ENCODE measurements at places on chromosomes 6 and 20. TPM values are rescaled to one million over a fixed set of nuclear protein-coding genes. Genes with fewer than 3 reads are reported as not detected.

GRCh38 chr6:41785254-41785653, 2.2 kb upstream of the TOMM6 start:
- no peak for DNase-seq

DNA sequence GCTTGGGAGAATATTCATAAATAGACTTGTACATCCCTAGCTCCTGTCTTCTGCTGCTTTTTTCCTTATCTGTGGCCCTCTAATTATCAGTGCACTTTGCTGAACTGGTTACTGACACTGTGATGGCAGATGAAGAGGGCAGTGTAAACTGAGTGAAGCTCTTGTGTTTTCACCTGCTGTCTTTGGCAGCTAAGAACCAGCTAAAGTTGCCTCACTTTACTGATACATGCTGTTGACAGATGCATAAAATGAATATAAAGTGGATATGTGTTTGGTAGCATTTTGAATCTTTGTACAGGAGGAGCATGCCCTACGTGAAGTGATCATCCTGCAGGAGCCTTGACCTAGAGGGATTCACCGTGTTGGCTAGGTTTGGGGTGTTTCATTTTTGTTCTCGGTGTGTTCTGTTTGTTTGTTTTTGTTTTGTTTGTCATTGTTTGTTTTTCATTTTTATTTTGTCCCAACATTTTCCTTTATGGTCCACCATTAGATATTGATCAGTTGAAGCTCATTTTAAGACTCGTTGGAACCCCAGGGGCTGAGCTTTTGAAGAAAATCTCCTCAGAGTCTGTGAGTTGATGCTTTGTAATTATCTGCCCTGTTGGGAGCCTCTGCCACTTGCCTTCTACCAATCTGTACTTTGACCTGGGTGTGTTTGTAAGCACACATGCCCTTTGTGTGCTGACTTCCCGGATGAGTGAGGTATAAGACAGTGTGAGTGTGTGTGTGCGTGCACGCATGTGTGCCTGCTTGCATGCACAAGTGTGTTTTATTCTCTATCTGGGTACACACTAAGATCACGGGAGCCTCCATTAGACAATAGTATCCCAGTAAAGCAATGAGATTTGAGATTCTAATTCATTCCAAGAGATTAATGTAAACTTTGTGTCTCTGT, 34.6 kb upstream of the MAPK13 start:
- DNase-seq, result no peak

DNA sequence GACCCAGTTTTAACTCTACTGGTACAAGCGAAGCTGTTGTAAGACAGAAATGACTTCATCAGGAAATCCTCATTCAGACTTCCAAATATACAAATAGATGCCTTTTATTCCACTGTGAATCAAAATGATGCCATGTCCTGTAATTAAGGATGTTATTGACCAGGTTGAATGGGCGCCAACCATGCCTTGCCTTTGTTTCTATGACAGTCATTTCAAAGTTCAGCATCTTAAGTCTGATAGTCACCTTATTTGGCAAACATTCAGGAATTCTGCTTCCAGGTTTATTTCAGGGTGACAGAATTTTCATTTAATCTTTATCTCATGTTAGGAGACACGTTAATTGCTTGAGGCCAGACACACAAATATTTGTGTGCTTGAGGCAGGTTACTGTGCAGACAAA, 592.8 kb upstream of the JAG1 start:
- peak; percentile 48 for DNase-seq

GRCh38 chr6:101013612-101014195, 132.6 kb upstream of the ASCC3 start:
- DNase-seq, result no peak

GRCh38 chr6:119614138-119614537, 264.6 kb upstream of the MAN1A1 start:
- DNase-seq, result no peak

GRCh38 chr20:16410626-16411025, 162.6 kb downstream of the KIF16B start:
- no peak for DNase-seq

- no peak for DNase-seq
Measured at GRCh38 chr6:39151211-39151610, 36.2 kb upstream of the SAYSD1 start.

DNA sequence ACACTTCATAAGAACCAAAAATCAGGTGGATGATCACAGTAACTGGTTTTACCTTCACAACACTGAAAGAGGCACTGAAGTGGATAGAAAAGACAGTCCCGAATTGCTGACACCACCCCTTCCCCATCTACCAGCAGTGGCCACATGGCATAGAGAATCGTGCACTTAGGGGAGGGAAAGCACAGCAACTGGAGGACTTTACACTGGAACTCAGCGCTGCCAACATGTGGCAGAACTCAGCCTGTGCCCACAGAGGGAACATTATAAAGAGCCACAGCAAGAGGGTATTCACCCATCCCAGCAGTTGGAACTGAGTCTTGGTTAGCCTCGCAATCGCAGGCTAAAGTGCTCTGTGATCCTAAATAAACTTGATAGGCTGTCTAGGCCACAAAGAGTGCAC, 6.5 kb upstream of the KIAA1586 start:
- DNase-seq, result no peak

DNA sequence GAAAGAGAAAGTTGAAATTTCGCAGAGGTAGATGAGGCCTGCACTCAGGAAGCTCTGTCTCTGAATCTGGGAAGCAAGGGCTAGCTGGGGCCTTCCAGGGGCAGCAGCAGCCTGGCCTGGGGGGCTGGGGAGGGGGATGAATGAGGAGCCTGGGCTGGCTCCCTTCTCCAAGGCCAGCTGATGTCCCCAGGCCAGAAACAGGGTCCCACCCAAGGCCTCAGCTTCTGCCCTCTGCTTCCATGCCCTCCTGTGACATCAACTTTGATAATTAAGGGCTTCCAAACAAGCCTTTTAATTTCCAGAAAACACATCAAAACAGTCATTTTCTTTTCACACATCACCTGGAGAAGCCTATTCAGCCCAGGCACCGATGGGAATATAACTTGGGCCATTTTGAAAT, 15.4 kb downstream of the TFAP2A start:
- no peak for DNase-seq

GRCh38 chr6:161674930-161675682, 401.2 kb upstream of the AGPAT4 start:
- DNase-seq, result no peak

DNA sequence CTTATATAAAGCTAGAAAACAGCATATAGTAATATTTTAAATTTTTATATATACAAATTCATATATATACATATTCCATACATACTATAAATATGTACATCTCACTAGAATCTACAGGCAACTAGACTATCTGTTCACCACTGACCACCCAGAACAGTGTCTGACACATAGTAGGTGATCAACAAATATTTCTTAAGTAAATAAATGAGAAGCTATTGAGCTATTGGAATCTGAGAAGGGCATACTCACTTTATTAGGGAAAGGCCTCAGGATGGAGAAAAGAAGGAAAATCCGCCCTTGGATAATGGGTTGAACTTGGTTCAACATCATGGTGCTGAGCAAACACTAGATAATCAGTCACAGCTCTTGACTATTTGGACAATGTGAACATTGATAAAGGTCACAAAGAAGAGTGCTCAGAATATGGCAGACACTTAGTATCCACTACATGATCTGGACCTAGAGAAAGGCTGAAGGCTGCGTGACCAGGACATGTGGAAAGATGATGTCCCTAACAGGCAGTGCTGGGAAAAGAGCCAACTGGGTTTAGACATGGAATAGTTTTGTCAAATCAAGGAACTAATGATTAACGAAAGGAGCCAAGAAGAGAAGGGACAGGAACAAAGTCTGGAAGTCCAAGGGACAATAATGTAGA, 186.1 kb downstream of the TASP1 start:
- DNase-seq, result no peak

- DNase-seq, result no peak
Measured at GRCh38 chr6:165571721-165572132, 91.3 kb downstream of the PDE10A start.

DNA sequence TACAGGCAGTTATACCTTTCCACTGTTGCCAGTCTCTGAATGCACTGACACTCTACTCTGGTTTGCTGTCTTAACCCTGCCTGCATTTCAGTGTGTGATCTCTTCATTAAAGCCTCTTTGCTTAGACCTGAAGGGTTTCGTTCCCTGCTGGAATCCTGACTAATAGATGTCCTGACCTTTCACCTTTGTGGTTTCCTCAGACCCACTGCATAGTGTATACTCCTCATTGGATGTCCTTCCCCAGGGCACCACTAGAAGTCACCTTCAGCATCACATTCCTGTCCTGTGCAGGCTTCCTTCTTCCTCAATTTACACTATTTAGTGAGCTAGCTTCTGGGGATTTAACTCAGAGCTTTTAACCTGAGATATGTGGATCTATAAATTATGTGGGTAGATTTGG, 120.6 kb downstream of the RCAN2 start:
- no peak for DNase-seq

GRCh38 chr6:43728586-43728985, 41.0 kb upstream of the MRPS18A start:
- no peak for DNase-seq

GRCh38 chr6:12585497-12585958, 131.0 kb upstream of the PHACTR1 start:
- DNase-seq, result peak; percentile 68

DNA sequence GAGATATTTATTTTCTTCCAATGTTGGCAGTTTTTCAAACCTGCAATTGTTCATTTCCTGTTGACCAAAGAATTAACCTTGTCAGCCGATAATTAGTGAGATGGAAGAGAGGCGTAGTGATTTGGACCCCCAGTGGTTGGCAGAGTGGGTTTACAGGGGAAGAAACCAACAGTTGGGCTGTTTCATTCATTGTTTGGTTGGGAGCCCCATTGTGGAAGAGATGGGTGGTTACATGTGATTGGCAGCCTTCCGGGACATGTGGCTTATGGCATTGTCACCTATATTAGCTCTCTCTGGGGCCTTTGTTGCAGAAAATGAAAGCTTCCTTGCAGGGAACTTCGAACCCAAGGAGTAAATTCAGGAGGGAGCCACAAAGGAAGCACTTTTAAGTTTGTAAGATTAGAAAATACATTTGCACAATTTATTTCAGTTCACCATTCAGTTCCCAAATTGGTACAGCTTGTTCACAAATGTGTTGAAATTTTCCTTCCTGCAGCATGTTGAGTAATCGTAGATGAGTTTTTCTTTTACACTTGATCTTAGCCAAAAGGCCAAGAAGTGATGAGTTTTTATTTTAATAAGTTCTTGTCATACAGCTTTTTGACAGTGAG, 50.3 kb upstream of the CDKAL1 start:
- DNase-seq, result no peak

DNA sequence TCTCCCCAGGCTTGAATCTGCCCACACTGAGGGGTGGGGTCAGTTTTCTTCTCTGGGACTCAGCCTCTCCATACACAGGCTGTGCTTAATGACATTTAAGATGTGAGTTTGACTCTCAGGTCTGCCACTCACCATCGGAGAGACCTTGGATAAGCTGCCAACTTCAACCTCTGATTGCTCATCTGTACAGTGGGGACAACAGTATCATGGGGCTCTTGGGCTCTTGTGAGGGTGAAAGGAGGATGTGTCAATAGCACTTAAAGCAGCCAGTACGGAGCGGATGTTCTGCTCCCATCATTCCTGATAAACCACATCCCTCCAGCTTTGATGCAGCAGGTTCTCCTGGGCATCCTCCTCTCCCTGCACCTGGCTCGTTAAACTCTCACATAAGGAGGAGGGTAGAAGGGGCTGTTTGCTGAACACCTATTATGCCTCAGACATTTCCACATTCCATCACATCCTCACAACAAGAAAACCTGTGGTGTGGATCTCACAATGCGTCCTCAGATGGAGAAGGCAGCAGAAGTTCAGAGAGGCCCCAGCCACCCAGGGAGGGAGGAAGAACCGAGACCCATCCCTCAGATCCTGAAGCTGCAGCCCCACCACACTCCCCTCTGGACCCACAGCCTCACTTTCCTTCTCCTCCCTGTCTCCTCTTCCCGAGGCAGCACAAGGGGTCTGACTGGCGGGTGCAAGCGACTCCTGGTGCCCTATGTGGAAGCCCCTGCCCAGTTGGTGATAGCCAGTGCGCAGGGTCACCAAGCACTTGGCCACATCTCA, 1.9 kb upstream of the PDYN start:
- DNase-seq, result no peak

GRCh38 chr6:137832110-137832509, 34.9 kb upstream of the TNFAIP3 start:
- DNase-seq, result no peak

DNA sequence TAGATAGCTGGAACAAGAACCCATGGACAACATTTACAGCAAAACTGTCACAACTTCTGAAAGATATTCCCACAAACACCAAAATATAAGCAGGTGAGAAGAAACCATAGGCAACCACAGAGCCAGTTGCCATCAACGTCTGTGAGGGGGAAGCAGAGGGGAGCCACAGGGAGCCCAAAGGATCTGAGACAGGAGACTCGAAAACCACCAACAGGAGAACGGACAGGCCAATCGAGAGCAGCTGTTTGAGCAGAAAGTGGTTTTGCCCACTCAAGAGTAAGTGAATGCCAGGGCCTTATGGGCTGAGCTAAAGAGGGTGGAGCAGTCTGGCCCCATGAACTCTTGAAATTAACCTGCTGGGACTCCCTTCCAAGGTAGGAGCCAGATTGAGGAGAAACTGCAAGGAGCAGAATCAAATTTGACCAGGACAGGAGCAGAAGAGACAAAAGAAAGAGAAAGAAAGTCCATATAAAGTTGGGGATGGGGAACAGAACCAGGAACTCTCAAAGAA, 195.4 kb downstream of the ANKRD60 start:
- no peak for DNase-seq

DNA sequence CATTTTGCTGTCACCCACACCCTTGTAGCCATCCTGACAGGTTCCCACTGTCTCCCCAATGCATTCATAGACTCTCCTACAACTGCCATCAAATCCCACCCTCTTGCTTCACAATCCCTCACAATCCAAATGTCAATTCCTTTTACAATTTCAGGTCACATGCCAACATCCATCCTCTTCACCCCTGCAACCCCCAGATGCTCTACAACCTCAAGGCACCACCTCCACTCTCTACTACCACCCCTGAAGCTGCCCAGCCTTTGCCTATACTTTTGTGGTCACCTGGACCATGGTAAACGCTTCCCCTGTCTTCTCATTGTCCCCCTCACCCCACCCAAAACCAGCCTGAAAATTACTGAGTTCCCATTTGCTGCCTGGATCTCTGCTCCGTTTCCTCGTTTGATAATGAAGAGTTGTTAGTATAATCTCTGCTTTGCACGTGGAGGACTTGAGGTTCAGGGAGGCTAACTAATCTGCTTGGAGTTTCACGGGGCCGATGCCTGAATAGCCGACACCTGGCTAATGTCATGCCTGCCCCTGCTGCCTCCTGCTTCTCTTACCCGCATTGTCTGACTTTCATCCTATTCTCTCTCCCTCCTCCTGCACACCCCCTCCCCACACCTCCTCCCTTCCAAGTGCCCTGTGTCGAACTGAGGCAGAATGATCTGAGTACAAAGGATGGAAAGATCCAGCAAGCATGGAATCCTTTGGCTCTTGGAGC, 82.4 kb upstream of the TOX2 start:
- DNase-seq, result no peak

- no peak for DNase-seq
Measured at GRCh38 chr6:74579047-74579446, 626.8 kb downstream of the COL12A1 start.

Gene AGER
- 2.0 TPM for total RNA-seq

Gene TLDC2
- not detected for total RNA-seq

Gene CST2
- not detected for total RNA-seq

Gene GPLD1
- 1.1 TPM for total RNA-seq

Gene RNF182
- total RNA-seq, result not detected

Gene PACRG
- total RNA-seq, result 7.9 TPM

Gene CDSN
- total RNA-seq, result not detected

Gene TPBG
- total RNA-seq, result 2.8 TPM

Gene RNF8
- total RNA-seq, result 14.9 TPM

Gene CGAS
- 0.92 TPM for total RNA-seq

Gene LY6G5C
- total RNA-seq, result 1.5 TPM

Gene IER3
- 19.2 TPM for total RNA-seq

Gene ACSS1
- 135 TPM for total RNA-seq

Measured in Right ventricle myocardium inferior (tissue), 1 donor.